ENCODE measurements at places on chromosomes 2 and 18.

DNA sequence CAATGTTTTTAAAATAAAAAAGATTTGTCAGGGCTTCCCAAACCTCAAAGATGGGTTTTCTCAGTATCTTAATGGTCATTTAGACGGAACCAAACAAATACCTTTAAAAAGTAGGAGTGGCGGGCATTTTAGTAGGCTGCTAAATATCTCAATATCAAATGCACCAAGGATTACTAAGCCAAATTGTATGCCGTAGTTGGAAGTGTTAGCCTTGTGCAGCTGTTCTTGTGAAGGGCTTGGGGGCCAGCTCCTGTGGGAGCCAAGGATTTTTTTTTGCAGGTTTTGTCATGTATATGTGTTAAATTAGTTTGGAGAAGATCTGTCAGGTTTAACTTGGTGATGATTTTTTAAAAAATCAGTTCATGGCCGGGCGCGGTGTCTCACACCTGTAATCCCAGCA is 52.1 kb downstream of the ACTR2 start:
- no peak for DNase-seq

DNA sequence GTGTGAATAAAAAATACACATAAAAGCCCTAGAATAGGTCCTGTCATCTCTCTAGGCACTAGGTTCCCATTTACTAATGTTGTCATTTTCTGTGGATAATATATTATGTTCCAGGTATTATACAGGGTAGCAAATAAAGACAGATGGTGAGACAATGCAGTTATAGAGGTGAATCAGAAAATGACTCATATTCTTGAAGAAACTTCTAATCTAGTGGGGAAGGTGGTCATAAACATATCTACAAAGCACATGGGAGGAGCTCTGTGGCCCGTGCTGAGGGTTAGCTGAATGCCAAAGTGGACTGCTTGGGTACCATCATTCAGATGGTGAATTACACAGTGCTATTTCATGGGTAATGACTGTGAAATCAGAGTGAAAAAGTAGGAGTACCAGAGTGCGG is 700.9 kb downstream of the ERBB4 start:
- peak; percentile 92 for DNase-seq

GRCh38 chr2:190407246-190407661 is 901 bp upstream of the MFSD6 start:
- peak; percentile 54 for DNase-seq

GRCh38 chr18:42290318-42291307 is 335.6 kb downstream of the PIK3C3 start:
- DNase-seq: no peak

- DNase-seq: no peak
Measured at GRCh38 chr2:236657801-236658200, 88.2 kb downstream of the ACKR3 start.

DNA sequence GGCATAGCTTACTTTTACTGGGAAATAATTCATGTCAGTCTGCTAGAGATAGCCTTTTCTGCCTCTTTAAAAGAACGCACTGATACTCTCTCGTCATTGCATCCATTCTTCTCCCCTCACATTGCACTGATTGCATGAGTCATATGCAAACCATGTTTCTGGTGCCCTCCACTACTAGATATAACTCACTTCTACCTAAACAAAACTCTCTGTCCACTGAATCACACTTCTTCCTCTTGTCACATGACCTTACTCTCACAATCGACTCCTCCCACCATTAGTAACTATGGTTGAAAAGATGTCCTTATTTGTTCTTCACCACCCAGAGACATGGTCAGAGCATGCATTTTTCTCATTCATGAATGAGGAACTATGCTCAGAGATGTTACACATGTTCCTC is 158.0 kb downstream of the CSRNP3 start:
- no peak for DNase-seq

DNA sequence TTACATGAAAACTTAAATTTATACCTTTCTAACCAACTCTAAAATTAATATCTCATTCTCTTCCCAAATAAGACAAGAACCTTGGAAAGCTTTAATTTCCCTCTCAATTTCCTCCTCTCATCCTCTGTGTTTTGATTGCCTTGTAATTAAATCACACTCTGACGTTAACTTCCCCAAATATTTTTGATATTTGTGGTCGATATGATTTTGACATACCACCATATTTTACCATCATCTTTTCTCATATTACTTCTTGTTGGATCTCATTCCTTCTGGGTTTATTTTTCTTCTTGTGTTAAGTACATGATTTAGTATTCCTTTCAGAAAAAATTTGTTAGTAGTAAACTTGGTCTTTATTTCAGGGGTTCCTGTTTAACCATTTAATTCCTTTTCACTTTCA is 69.6 kb downstream of the RDH14 start:
- no peak for DNase-seq

DNA sequence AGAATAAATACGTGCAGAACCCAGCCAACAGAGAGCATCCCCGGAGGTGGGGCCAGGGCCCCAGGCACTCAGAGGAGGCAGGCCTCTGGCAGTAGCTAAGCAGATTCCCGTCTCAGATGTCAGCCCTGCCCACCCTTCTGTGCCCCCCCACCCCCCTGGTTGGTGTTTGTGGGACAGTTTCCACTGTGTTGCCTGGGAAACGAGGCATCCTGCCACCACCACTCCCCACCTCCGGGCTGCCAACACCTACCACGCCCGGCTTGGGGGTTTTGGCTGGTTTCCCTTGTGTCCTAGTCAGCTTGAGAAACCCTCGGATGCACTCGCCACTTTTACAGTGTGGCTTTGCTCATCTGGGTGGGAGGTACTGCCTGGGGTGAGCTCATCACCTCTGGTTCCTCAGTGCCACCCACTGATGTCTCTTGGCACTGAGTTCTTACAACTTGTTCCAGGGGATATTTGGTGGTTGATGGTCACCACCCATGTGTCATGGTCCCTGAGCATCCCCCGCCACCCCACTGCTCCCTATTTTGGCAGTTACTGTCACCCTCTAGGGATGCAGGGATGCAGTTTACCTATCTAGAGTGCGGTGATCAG is 72.4 kb upstream of the YWHAQ start:
- DNase-seq: peak; percentile 92

GRCh38 chr2:239118675-239119211 is 270.9 kb downstream of the TWIST2 start:
- DNase-seq: no peak

GRCh38 chr18:45171679-45172191 is 443.5 kb upstream of the SLC14A2 start:
- DNase-seq: no peak

DNA sequence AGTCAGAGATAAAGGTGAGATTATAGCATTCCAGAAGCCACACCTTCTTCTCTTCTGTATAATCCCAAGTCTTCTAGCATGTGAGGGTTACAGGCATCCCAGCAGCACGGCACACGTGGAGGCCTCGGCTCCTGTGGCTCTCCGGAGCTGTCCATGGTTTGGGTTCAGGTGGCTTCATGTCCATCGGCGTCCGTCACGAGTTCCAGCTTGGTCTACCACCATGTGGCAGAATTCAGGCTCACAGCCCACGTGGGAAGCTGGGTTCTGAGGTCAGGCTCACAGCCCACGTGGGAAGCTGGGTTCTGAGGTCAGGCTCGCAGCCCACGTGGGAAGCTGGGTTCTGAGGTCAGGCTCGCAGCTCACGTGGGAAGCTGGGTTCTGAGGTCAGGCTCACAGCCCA is 378.3 kb upstream of the SALL3 start:
- DNase-seq: no peak

DNA sequence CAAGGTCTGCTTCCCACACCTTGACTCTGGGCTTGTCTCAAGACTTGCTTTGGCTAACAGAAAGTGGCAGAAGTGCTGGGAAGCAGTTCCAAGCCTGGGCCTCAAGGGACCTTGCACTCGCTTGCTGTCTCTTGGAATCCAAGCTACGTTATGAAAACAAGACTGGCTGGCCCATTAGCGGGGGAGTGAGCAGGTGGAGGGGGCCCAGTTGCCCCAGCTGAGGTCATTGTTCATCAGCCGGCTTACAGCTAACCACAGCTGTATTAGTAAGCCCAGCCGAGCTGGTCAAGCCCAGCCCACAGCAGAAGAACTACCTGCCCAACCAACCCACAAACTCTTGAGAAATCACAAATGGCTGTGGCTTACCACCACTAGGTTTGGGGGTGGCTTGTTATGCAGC is 63.1 kb downstream of the MARCO start:
- no peak for DNase-seq

GRCh38 chr2:145835665-145836064 is 1315.7 kb upstream of the ZEB2 start:
- DNase-seq: no peak

GRCh38 chr2:223925106-223925505 is 20.0 kb downstream of the WDFY1 start:
- DNase-seq: no peak

DNA sequence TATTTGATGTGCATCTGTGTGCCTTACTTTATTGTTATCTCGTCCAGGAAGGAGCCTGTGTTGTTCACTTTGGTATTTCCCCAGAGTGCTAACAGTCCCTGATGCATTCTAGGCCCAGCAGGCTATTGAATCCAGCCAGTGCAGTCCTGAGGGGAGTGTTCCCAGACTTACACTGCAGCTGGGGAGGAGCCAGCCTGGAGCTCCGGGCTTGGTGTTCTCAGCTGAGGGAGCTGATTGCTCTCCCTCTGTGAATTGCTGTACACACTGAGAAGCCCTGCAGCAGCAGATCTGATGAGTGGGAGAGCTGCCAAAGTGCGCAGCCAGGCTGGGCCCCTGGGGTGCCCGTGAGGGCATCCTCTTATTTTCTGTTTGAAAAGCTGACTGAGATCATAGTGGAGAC is 159.2 kb downstream of the GALNT3 start:
- no peak for DNase-seq

DNA sequence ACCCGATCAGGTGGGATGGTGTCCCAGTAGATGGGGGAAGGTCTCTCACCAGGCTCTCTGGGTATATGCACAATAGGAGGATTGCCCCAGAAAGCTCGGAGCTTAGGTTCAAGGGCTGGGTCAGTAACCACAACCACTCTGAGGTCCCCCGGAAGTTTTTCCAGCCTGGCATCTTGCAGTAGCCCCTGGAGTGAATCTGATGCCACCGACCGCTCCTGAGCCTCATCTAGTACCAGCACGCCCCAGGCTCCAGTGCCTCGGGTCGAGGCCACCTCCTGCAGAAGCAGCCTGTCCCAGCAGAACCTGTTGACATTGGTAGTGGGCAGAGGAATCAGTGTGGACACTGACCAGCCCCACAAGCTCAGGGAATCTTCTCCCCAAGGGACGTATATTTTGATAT is 2.0 kb downstream of the DQX1 start:
- no peak for DNase-seq

DNA sequence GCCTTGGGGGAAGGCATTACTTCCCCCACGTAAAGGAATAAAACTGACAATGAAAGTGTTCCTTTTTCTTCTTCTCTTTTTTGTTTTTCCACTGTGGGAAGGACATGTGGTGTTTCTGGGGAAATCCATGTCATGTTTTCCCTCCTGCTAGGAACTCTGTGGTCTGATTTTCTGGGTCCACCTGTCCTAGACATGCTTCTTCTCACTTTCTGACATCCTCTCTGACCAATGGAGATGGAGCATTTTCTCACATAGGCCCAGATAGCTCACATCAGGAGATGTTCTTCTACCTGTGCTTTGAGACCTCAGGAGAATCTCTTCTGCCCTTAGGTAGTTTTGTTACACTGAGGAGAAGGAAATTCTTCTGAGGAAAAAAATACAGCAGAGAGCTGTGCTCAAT is 252.0 kb upstream of the SIX3 start:
- DNase-seq: peak; percentile 33

GRCh38 chr2:169426069-169426663 is 53.1 kb upstream of the BBS5 start:
- DNase-seq: no peak

GRCh38 chr2:36441816-36442215 is 86.2 kb downstream of the CRIM1 start:
- DNase-seq: no peak

GRCh38 chr2:19632403-19632991 is 269.3 kb downstream of the TTC32 start:
- no peak for DNase-seq

DNA sequence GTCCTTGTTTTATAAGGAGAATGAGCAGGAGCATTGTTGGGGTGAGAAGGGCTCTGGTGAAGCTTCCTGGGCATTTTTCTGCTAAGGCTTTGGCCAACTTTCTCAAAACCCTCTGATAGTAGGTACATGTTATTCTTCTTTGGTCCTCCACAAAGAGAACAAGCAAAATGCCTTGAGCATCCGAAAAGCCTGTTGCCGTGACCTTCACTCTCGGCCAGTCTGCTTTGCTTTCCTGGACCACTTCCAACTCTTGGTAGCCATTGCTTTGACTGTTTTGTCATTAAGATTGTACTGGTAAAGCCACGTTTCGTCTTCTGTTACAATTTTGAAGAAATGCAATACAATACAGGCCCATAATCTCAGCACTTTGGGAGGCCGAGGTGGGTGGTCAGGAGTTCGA is 27.4 kb upstream of the ALLC start:
- DNase-seq: no peak

GRCh38 chr2:180753809-180754761 is 226.3 kb upstream of the UBE2E3 start:
- no peak for DNase-seq

DNA sequence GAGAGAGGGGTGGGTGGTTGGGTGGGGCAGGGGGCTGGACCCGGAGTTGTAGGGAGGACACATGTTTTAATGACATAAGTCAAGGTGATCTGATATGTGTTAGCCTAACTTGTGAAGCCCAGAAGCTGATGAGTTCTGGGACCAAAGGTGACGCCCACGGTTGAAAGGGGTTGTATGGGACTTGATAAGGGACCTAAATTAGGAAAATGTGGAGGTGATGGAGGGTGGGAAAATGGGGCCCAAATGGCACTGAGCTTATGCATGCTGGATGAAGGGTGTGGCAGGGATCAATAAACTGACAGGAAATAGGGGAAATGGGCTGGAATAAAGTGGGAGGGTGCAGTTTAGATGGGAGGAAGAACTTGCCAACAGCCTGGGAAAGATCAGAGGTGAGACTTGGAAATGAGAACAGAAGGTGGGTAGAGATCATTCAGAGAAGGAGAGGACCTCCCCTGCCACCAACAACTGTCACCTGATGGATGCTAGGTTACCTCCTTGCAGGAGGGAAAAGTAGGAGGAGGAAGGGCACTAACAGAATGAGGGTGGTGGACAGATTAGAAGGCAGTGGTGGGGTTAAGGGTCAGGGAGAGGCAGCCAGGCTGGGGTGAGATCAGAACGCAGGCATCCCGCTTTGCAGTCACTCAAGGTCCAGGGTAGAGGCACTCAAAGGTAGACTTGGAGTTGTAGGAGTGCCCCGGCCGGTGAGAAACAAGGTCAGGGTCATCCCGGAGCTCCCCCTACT is 15.3 kb downstream of the WNT10A start:
- no peak for DNase-seq

Measured in NCI-H69 (cell line).